Activated naive CD4-positive, alpha-beta T cell treated with anti-CD3 and anti-CD28 coated beads, Interleukin-2, amount 50 U/mL, for 16 hours (primary cell): ENCODE measurements at places on chromosomes 7 and 10.

DNA sequence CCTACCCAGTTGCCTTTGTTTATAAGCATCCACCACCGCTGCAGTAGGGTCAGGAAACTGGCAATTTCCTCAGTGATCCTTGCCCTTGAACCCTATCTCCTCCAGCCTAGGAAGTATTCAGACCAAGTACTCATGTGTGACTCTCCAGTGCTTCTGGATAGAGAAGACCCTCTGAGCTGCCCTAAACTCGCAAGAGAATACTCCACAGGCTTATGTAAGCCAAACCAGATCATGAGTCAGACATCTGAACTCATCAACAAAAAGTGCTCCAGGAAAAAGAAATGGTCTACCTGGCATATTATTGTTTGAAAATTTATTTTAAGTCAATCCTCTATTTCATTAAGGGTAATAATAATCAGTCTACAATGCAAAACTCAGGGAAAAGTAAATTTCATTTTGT, 101.3 kb downstream of the KAT6B start:
- DNase-seq, result no peak

DNA sequence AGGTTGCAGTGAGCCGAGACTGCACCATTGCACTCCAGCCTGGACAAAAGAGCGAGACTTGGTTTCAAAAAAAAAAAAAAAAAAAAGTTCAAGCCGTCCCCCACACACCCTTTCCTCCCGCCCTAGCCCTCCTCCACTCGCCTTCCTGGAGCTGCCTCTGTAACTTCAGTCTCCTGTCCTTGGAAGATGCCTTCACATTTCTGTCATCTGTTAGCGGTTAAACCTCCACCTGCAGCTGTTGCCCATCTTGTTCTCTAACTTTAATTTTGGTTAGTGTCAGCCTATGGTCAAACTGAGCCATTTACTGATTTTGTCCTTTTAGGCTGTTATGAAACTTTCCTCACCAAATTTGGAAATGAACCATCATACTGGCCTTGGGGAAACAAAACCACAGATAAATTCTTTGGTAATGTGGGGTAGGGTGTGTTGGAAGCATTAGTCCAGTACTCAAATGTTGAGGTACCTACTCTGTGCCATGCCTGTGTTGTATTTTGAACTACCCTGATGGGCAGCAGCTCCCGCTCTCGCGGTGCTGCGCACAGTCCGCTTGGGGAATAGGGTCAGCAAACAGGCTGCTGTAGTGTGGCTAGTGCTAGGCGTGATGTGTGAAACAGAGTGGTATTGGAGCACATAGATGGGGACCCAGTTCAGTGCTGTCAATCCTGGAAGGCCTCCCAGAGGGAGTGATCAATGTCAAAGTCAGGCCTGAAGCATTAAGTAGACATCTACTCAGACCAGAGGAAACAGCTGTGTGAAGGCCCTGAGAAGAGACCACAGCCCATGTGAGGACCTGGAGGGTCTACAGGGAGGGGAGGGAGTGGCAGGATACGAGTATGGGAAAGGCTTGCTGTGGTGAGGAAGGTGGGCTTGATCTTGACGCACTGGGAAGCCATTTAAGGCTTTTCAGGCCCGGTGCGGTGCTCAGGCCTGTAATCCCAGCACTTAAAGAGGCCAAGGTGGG, 26.9 kb downstream of the SFXN4 start:
- DNase-seq, result no peak

GRCh38 chr10:86209726-86210125, 156.9 kb downstream of the GRID1 start:
- no peak for DNase-seq

DNA sequence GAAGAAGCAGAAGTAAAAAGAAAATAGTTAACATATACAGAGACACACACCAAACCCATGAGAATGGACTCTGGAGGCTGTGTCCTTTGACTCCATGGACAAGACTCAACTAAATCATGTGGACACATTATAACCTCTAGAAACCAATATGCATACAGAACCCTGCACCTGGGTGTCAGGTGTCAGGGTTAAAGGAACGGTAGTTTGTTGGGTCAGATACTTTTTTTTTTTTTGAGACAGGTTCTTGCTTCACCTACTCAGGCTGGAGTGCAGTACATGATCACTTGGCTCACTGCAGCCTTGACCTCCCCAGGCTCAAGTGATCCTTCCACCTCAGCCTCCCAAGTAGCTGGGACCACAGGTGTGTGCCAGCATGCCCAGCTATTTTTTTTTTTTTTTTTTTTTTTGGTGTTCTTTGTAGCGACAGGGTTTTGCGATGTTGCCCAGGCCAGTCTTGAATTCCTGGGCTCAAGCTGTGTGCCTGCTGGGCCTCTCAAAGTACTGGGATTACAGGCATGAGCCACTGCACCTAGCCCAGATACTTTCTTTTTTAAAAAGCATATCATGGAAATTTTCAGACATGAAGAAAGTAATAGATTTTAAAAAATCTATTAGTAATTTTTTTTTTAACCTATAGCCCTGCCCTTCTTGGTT, 31.3 kb downstream of the GALNT11 start:
- DNase-seq, result no peak

GRCh38 chr10:26685441-26685840, 12.1 kb upstream of the PDSS1 start:
- no peak for DNase-seq
